ENCODE measurements at places on chromosomes 1 and 21.
A peak's percentile ranks its signal among the peaks of the same experiment; 100 is the strongest.

DNA sequence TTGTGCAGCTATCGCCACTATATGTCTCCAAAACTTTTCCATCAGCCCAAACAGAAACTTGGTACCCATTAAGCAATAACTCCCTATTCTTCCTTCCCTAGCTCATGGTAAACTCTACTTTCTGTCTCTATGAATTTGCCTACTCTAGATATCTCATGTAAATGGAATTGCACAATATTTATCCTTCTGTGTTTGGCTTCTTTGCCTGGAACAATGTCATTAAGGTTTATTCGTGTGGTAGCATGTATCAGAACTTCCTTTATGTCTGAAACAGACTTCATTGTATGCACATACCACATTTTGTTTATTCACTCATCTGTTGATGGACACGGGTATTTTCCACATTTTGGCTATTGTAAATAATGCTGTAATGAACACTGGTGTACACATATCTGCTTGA lies 40.7 kb upstream of the CD34 start:
- no peak for DNase-seq

GRCh38 chr21:42439284-42440186 lies 35.8 kb downstream of the UBASH3A start:
- no peak for DNase-seq

- no peak for DNase-seq
These were observed 56.0 kb upstream of the NTPCR start for GRCh38 chr1:232894436-232894835.

- peak; percentile 75 for DNase-seq
These were observed 44.2 kb upstream of the MARK1 start for GRCh38 chr1:220483700-220484099.

- peak; percentile 82 for DNase-seq
These were observed 106.3 kb downstream of the HIVEP3 start for GRCh38 chr1:41812453-41812852.

GRCh38 chr1:48730164-48730910 lies 46.4 kb downstream of the BEND5 start:
- DNase-seq = no peak

GRCh38 chr21:29290240-29290639 lies 8.5 kb upstream of the BACH1 start:
- DNase-seq = no peak

DNA sequence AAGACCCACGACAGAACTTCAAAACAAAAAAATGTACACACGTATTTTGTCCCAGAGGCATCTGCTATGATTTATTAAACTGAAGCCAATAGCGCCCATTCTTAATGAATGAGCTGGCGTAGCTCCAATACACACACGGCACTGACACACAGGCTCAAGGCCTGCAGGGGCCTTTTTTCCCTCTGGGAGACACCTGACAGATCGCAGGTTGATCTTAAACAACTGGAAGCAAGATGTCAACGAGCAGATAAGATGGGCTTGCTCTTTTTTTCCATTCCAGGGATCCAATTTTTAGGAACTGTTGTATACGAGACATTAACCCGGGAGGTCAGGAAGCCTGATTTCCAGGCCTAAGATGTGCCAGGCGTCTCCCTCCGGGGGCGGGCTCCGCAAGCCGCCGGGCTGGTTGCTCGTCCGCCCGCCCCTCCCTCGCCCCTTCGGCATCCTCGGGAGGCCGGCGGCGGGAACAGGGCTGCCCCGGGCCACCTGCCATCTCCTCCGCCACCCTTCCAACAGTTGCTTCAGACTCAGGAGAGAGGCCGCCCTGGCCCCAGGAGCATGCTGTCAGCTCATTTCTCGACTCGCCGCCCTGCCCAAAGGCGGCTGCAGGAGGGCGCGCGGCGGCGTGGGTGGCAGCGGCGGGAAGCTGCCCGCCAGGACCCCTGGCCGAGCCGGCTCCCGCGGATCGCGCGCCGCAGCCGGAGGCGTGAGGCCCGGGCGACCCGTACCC lies 735 bp downstream of the TTC13 start:
- DNase-seq = peak; percentile 66

DNA sequence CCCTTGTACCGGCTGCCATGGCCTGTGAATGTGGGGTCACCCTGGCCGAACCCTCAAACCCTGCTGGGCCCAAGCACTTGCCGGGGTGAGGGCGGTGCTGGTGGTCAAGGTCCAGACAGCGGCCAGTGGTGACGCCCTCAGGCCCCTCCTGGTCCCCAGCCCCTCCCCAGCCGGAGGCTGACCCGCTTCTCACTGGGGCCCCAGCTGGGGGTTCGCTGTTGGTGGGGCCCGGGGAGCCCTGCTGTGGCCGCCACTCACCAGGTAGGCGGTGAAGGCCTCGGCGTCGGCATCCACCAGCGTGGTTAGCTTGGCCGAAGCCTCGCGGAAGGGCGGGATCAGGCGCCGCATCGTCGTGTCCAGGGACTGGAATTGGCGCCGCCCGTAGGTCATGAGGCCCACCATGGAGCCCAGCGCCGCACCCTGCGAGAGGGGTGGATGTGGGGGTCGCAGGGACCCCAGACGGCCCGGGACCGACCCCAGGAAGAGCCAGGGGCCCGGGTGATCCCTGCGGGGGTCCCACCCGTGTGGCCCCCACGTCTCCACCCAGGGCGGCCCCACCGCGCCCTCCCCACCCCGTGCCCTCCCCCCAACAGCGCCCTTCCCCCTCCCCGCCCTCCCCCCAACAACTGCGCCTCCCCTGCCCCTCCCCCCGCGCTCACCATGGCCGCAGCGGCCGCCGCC lies 10.1 kb downstream of the FTCD start:
- no peak for DNase-seq

GRCh38 chr1:91393042-91393441 lies 11.6 kb downstream of the HFM1 start:
- DNase-seq = no peak

DNA sequence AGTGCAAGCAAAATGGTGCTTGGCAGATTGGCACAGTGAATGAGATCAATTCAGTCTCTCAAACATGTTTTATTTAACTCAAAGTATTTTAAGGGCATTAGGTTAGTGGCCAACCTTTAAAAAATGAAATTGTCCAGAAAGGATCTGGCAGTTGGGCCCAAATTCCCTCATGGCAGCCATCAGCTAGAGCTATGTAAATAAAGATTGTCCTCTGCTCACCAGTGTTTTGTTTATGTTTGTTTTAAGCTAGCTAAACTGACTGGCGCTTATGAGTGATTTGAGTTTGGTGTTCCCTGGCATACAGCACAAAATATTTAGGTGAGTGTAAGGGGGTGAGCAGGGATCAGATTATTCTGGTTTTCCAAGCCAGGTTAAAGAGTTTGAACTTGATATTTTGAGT lies 18.1 kb downstream of the HDAC1 start:
- DNase-seq = no peak

- no peak for DNase-seq
These were observed 125.8 kb upstream of the HOOK1 start for GRCh38 chr1:59688976-59689375.

GRCh38 chr1:101438359-101438758 lies 201.5 kb downstream of the S1PR1 start:
- DNase-seq = peak; percentile 15

DNA sequence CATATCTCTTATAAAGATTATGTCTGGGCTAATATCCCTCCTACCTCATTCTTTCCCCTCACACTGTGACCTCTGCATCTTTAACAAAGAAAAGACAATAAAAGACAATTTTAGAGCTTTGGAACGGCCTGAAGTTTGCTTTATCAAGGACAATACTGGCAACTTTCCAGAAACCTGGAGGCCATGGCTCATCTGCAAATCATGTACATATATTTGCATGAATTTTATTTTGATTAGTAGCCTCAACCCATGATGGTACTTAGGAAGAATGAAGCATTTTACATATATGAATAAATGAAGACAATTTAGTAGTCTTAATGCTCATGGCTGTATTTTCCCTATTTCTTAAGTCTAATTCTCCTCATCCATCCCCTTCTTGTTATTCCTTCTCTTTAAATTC lies 612.2 kb upstream of the CXADR start:
- DNase-seq = no peak

GRCh38 chr1:202578565-202578964 lies 131.7 kb downstream of the SYT2 start:
- DNase-seq = peak; percentile 24

DNA sequence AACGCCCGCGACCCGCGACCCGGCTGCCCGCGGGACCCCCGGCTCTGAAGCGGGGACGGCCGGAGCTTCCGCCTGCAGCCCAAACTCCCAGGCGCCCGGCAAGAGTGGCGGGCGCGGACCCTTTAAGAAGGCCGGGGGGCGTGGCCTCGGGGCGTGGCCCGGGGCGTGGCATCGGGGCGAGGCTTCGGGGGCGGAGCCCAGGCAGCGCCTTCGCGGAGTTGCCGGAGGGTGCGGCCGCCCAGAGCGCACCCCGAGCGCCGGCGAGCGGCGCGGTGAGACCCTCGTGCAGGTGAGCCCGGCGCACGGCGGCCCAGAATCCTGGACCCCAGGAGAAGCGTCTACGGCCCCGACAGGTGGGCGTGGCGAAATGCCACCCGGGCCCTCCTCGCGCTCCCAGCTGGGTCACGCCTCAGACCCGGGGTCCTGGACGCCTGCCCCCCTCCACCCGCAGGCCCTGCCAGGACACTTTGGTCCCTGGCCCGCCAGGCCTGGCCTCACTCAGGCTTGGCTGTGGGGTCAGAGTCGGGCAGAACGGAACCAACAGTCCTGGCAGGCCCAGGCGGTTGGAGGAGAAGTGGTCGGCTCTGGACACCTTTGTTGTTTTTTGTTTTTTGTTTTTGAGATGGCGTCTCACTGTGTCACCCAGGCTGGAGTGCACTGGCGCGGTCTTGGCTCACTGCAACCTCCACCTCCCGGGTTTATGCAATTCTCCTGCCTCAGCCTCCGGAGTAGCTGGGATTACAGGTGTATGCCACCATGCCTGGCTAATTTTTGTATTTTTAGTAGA lies 14.4 kb downstream of the RNF223 start:
- peak; percentile 93 for DNase-seq

- no peak for DNase-seq
These were observed 857.0 kb downstream of the LTN1 start for GRCh38 chr21:28135646-28136045.

DNA sequence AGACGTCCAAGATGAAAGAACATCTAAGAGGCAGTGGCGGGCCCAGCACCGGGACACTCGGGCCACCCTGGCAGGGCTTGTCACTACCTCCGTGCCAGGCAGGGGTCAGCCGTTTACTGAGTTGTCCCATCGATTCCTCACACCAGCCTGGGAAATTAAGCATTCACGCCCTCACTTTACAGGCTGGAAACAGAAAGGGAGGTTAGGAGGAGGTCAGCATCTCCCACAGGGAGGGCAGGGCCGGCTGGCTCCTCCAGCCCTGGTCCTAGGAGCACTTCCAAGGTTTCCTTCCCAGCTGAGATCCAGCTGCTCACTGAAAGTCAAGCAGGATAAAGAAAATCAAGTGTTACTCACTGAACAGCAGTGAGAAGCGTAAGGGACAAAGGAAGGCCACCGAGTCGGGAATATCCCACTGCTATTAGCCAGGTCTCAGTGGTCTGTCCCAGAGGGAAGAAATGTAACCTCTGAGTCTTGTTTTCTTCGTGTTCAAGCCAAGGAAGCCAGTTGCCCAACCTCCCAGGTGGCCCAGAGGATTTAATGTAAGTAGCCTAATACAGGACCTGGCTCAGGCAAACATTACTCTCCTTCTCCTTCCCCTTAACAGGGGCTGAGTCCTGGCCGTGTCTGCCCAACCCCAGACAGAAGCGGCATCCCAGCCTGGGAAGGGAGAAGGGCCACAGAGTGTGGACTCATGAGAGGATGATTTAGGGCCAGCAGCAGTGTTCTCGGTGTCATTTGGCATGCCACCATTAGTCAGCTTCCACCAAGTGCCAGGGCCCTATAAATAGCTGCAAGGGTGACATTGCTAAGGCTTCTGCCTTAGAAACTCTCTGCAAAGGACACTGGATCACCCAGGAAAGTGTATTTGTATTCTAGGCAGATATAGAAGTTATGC lies 203.1 kb upstream of the GALNT2 start:
- DNase-seq = no peak

DNA sequence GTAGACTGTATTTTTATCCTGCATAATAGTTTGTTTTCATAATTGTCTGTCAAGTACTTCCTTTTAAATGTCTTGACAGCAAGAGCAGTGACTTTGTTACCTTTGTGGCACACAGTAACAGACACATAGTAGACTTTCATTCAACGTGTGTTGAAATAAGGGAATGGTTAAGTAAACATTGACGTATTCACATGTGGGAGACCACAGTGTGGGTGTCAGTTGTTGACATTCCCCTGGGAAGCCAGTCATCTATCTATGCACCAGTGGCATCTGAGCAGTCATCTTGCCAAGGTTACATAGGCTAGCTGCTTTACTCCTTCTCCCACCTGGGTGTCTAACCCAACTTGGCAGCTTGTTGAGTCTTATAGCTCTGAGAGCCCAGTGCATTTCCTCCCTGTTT lies 1.4 kb upstream of the NUP133 start:
- DNase-seq = no peak

GRCh38 chr1:108071601-108072000 lies 106.6 kb upstream of the VAV3 start:
- no peak for DNase-seq

DNA sequence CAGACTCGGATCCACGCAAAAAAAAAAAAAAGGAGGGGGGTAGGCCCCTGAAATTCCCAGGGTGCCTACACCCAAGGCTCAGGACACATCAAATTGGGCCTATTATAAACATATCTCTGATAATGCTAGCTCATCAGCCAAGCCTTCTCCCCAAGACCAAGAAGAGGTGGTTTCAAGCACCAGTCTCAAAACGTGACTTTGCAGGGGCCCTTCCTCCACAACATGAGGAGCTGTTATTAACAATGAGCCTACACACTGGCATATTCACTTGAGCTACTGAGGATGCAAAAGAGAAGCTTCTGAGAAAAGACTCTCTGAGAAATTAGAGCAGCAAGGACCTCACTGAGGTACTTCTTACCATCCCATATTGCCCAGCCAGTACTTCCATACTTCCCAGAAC lies 32.7 kb downstream of the ERI3 start:
- DNase-seq = no peak

- DNase-seq = peak; percentile 94
These were observed 87.4 kb downstream of the FASLG start for GRCh38 chr1:172746091-172746949.

GRCh38 chr1:222098404-222098803 lies 356.5 kb upstream of the DUSP10 start:
- DNase-seq = no peak

DNA sequence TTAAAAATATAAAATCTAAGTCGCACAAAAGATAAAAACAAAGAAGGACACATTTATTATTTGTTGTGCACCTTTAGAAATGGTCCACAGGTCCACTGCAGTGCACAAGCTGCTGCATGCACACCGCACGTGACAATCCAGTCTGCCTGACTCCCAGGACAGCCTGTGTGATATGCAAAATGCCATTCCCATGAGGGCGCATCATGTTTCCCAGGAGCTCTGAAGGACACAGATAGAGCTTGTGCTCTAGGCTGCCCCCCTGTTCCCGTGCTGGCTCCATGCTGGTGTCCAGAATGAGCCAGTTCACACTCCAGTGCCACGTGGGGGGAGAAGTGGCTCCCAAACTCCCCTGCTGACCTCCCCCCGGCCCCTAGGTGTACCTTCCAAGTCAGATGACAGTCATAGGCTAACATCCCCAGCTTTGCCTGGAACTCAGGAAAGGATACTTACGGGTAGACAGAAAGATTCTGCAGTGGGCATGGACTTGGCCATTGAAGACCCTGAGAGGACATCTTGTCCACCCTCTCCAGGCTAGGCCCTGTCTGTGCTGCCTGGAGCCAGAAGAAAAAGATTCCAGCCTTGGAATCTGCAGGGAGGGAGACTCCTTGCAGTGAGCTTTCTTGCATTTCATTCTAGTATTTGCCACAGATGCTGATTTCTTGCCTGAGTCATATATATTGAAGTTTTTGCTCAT lies 26.3 kb downstream of the RAB7B start:
- peak; percentile 32 for DNase-seq
